Mononuclear cell (primary cell): ENCODE measurements at places on chromosomes 2 and 18. TPM values are rescaled to one million over a fixed set of nuclear protein-coding genes. Genes with fewer than 3 reads are reported as not detected.

Gene COPS8
- 49.7 TPM for total RNA-seq

Gene TANC1
- total RNA-seq: 0.21 TPM

Gene MOGAT1
- total RNA-seq: not detected

Gene DNAH6
- 0.31 TPM for total RNA-seq

Gene INPP5D
- 122 TPM for total RNA-seq

Gene DSC1
- total RNA-seq: 4.5 TPM

Gene SRD5A2
- not detected for total RNA-seq

Gene IL36RN
- total RNA-seq: not detected

Gene TMEM150A
- total RNA-seq: 3.1 TPM
